ENCODE measurements at places on chromosomes 16 and 17.

GRCh38 chr17:38342886-38343607 lies 709 bp downstream of the GPR179 start:
- DNase-seq = no peak

GRCh38 chr17:66764506-66764905 lies 70.4 kb upstream of the CACNG5 start:
- DNase-seq = no peak

DNA sequence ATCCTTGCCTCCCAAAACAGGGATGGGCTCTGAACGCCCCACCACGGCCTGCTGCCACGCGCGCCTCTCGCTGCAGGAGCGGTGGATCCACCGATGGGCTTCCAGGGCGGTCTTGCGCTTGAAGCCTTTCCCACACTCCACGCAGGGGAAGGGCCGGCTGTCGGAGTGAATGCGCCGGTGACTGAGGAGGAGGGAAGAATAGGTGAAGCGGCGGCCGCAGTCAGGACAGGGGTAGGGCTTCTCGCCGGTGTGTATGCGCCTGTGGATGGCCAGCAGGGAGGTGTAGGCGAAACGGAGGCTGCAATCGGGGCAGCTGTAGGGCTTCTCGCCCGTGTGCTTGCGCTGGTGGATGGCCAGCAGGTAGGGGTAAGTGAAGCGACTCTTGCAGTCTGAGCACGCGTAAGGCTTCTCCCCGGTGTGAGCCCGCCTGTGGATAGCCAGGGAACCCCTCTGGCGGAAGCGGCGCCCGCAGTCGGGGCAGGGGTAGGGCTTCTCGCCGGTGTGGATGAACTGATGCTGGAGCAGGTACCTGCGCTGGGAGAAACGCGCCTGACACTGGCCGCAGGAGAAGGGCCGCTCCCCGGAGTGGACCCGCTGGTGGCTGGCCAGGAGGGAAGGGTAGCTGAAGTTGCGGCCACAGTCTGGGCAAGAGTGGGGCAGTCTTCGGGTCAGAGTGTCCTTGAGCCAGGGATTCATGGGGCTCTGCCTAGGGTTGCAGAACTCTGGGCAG lies 2.7 kb downstream of the ZNF785 start:
- no peak for DNase-seq

DNA sequence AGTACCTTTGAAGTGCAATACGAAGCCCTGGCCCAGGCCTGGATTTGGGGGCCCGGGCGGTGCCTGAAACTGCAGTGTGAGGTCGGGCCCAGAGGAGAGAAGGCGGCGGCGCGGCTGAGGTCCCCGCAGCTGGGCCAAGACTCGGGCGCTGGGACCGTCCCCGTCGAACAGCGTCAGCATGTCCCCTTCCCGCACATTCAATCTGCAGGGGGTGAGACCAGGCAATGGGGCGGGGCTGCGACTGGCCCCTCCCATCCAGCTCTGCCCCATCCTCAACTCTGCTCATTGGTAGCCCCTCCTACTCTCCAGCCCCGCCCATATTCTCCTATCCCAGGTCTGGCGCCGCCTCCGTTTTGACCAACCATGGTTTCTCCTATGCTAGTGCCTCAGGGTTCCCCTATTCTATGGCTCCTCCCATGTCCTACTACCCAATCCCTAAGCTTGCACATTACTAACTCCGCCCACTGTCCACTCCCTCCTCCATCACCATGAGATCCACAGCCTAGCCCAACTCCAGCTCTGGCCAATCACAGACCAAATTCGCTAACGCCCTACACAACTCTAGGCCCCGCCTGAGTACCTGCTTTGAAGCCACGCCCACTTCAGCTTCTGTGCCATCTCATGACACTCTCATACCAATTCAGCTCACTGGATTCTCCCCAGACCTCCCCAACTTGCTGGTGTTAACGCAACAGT lies 14.4 kb upstream of the CDIPT start:
- DNase-seq = no peak

DNA sequence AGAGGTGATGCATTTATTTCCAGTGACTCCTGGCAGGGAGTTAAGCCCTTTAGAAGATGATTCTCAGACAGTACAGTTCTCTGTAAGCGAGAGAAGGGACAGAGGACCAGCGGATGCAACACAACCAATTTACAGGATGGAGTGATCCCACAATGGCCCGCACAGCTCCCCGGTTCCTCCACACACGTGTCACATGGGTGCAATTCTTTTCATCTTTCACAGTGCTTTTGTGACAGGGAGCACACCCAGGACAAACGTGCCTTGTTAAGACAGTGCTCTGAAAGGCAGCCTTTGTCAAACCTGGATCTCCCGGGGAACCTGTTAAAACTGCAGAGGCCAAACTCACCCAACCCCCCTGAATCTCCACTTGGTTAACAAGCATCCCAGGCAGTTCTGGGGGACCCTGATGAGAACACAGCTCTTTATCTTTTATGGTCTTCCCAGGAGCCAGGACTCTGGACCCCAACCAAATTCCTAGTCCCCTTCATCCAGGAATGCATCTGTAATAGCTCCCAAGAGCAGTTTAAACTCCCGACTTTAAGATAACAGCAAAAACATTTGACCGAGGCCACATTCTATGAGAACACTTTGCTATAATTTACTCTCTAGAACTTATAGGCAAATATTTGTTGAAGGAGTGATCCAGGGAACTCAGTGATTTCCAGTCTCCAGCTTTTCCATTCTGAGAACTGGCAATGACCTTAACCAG lies 134.9 kb upstream of the CDH5 start:
- DNase-seq = no peak

DNA sequence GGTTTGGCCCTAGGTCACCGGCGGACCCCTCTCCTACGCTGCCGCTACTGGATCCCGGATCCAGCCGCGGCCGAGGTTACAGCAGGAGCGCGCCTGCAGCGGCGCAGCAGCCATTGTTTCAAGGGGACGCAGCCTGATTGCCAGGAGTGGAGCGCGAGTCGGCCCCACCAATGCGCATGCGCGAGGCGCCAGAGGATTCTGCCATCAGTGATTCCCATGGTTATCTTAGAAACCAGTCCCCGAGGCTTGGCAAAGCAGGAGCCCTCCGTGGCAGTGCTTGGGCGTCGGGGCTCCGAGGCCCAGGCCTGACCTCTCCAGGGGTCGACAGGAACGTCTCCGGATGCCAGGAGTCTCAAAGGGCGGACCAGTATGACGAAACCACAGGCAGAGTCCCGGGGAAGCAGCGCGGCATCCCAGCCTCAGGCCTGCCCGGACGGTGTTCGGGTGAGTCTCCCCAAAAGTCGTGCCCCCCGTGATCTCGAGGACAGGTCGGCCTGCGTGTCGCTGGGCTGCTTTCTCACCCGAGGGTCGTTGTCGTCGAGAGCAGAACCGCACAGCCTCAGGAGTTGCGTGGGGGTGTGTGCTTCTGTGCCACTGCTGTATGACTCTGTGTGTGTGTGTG lies 608.5 kb downstream of the KCNJ18 start:
- DNase-seq = no peak

DNA sequence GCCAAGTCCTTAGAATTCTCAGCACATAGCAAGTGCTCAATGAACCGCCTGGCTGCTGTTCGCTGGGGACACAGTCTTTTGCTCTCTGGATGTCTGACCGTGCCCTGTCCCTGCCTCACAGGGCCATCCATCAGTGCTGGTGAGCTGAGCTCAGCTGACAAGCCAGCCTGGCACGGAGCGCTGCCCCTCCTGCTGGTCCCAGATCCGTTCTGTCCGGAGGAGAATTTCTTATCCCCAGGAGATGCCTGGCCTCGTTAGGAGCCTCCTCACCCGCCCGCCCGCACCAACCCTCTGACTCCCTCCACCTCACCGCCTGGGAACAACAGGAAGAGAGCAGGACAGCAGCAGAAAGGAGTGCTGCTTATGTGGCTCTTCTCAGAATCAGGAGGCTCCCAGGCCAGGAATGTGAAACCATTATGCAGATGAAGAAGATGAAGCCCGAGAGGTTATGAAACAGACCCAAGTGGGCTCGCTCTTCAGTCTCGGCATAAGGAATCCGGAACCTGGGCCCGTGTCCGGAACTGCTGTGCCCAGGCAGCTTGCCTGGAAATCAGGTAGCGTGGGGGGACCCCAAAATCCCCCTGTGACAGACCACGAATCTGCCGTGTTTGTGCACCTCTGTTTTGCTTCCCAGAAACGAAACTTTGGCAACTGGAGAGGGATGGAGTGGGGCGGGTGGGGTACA lies 28.8 kb upstream of the RMI2 start:
- no peak for DNase-seq

DNA sequence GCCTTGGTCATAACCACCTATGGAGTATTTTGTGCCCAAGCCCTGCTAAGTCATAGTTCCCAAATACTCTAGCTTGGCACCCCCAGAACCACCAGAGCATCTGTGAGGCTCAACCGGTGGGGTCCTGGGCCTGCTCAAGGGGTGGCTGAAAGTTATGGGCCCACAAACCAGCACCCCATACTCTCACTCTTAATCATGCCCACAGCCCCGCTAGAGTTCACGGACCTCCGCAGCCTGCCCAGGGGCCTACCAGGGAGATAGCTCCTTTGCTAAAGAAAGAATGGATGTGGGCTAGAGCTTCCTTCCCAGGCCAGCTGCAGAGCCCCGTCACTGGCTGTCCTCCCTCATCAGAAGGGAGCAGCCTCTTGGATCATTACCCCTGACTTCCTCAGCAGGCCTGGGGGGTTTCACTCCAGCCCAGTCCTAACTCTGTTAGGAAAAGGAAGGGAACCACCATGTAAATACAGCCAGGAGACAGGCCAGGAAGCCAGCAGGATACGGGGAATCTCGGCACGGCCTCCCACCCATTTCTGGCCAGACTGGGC lies 1.4 kb downstream of the GIT1 start:
- no peak for DNase-seq

- no peak for DNase-seq
These were observed 12.9 kb downstream of the TRIM37 start for GRCh38 chr17:59093702-59094231.

- DNase-seq = no peak
These were observed 308.9 kb upstream of the MON1B start for GRCh38 chr16:76882105-76882504.

- DNase-seq = peak; percentile 31
These were observed 5.2 kb downstream of the ITPRIPL2 start for GRCh38 chr16:19118938-19119431.

DNA sequence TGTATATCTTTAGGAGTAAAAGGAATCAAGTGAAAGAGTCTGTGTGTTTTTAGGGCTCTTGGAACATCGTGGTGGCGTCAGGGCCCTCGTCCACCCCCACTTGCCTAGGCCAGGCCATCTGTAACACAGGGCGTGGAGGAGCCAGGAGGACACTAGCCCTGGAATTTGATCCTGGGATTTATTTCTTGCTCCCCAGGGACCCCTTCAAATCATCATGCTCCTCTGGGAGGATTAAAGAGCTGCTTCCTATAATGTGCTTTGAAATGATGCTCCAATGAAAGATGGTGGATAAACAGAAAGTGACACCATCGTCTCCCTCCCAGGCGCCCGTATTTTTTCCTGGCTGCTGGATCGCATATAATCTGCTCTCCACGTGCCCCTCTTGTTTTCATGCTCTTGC lies 113.3 kb downstream of the AATF start:
- no peak for DNase-seq

- DNase-seq = no peak
These were observed 59.5 kb upstream of the CDC42EP4 start for GRCh38 chr17:73371285-73371684.

DNA sequence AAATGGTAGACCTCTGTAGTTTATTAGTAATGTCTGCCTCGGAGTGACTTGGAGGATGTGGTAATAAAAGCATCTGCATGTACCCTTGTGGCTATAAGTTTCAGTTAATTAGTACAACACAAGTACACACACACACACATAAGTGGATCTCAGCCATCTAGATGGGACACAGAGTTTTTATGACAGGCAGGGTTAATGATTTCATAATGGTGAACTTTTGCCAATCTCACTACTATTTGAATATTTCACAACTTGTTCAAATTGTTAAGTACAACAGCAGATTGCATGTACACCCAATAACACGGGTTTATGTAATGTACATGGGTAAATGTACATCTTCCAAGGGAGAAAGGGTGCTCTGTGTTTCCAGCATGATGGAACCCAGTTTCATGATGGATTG lies 511.3 kb upstream of the HSBP1 start:
- DNase-seq = no peak

GRCh38 chr17:63633742-63634141 lies 11.5 kb downstream of the MAP3K3 start:
- DNase-seq = no peak

DNA sequence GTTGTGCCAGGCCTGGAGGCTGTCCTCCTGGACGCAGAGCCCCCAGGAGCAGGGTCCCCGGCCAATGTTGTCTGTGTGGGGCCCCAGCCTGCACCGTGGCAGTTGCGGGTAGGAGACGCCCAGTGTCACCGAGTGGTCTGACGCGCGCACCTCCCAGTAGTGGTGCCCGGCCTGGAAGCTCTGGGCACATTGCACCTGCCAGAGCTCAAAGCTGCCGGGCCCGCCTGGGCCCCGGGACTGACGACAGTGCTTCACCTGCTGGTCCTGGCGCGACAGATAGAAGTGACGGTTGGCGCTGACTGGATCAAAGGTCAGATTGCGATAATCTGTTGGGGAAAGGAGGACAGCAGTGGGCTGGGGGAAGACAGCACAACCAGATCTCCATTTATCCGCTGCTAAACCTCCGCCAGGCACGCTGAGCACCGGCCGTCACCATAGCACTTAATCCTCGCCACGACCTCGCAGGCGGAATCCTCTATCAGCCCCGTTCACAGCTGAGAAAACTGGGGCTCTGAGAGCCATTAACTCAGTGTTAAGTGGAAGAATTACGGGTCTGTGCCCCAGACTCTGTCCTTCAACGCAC lies 5.6 kb downstream of the TRIM65 start:
- DNase-seq = no peak

DNA sequence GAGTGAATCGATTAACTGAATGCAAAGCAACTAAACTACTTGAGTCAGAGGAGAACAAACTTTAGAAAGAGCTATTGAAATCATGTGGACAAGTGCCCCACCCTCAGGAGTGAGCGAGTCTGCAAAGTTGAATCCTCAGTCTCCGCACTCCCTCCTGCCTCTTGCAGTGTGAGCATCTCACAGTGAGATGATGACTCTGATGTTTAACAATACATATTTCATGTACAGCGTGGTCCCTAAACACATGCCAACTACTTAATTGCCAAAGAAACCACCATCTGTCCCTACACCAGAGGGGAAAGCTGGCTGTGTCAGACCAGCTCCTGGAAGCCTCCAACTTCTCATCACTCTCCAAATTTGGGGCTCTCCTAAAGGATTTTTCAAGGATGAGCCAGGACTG lies 31.2 kb downstream of the PIMREG start:
- DNase-seq = no peak

DNA sequence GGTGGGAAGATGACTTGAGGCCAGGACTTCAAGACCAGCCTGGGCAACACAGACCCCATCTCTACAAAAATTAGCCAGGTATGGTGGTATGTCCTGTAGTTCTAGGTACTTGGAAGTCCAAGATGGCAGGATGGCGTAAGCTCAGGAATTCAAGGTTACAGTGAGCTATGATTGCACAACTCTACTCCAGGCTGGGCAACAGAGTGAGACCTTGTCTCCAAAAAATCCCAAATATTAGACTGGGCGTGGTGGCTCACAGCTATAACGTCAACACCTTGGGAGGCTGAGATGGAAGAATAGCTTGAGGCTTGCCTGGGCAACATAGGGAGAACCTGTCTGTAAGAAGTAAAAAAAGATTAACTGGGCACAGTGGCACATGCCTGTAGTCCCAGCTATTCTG lies 30.8 kb downstream of the SUZ12 start:
- DNase-seq = no peak

Data from hypothalamus (tissue), 51 donors.